ENCODE measurements at places on chromosomes 6 and 20.

DNA sequence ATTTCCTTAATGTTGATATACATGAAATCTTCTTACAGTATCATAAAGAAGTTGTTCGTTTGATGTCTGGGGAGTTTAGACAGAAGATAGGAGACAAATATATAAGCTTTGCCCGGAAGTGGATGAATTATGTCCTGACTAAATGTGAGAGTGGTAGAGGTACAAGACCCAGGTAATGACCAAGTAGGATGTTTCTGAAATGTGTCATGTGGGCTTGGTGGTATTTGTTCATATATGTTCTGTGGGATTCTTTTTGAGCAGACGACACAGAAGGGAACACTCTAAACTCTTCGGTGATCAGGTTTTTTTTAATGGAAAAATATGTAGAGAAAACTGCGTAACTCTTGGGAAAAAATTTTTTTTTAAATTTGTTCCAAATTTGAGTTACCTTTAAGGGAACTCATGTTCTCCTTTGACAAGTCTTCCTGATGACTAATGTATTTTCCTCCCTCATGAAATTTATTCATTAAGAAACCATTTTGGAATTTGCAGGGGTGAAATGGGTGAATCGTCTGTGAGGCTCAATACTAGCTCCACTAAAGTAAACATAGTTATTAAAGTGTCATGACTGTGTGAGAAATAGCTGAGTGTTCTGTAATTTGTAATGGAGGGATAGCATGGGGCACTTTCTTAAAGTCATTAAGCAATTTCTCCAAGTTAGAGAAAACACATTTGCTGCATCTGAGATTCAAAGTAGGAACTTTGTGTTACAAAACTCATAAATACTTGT is 100.6 kb downstream of the MAP3K4 start:
- no peak for DNase-seq

GRCh38 chr6:68239034-68239433 is 396.0 kb upstream of the ADGRB3 start:
- DNase-seq = no peak

DNA sequence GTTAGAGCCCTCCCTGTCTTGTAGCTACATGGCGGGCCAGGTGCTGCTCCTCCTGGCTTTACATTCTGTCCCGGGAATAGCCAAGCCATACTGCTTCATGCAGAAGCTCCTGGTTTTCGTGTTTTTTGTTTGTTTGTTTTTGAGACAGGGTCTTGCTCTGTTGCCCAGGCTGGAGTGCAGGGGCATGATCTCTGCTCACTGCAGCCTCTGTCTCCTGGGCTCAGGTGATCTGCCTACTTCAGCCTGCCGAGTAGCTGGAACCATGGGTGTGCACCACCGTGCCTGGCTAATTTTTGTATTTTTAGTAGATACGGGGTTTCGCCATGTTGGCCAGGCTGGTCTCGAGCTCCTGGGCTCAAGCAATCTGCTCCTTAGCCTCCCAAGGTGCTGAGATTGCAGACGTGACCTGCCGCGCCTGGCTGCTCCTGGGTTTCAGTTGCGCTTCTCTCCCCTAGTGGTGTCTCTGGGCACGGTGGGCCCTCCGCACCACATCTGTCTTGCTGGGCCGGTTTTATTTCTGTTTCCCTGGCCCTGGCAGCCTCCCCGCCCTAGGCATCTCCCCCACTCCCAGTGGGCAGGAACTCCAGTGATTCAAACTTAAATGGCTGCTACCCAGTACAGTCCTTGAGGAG is 12.9 kb downstream of the CDYL start:
- DNase-seq = no peak

GRCh38 chr6:139368661-139369060 is 5.8 kb downstream of the CITED2 start:
- DNase-seq = no peak

GRCh38 chr20:50003253-50003656 is 20.5 kb downstream of the SNAI1 start:
- no peak for DNase-seq

- DNase-seq = no peak
These were observed 52.4 kb upstream of the SPDEF start for GRCh38 chr6:34608321-34609091.

DNA sequence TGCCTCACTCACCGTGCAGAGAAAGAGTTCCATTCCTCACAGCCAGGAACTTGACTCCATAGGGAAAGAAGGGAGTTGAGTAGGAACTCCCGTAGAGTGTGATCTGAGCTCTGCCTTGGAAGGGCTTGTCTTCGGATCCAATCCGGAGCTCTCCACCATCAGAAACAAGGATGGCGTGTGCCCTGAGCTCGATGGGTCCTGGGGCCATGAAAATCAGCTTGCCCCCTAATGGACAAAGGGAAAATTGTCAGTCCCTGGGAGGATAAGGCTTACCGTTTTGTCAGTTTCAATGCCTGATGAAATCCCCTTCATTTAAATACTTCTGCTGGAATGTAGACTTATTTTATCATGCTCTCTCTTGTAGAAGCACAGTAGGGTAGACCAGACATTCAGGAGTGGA is 153.3 kb downstream of the PKHD1 start:
- DNase-seq = no peak

DNA sequence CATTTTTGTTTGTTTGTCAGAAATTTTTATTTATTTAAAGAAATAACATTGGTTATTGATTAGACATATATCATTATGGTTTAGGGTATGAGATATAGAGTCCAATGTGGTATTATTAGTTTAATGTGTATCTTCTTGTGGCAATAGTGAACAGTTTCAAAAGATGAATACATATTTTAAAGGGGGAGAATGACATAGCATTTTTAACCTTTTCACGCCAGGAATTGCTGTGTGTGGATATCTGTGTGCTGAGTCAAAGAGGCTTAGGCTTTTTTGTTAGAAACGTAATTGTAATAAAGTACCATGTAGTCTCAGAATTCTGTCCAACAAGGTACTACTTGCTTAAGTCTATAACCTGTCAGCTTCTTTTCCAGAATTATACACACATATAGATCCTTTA is 451.6 kb downstream of the ADGRB3 start:
- no peak for DNase-seq

Measured in keratinocyte (primary cell).